Suprapubic skin (tissue), 4 donors: ENCODE measurements at places on chromosomes 13 and 19. TPM values are rescaled to one million over a fixed set of nuclear protein-coding genes. Genes with fewer than 3 reads are reported as not detected.

Gene PSG11
- total RNA-seq, result not detected

Gene NRTN
- total RNA-seq, result 6.1 TPM

GRCh38 chr13:60787083-60787482, 390.1 kb downstream of the TDRD3 start:
- no peak for DNase-seq

Gene RFPL4AL1
- not detected for total RNA-seq

Gene CCNE1
- total RNA-seq, result 2.5 TPM

- DNase-seq, result no peak
Measured at GRCh38 chr13:21053231-21053630, 8.2 kb downstream of the LATS2 start.

GRCh38 chr13:87311165-87311564, 360.0 kb upstream of the SLITRK5 start:
- DNase-seq, result no peak

Gene ZNF611
- 7.1 TPM for total RNA-seq

- DNase-seq, result no peak
Measured at GRCh38 chr13:26440111-26440510, 117.4 kb upstream of the WASF3 start.

GRCh38 chr13:25478186-25478585, 106.4 kb downstream of the ATP8A2 start:
- DNase-seq, result no peak

- no peak for DNase-seq
Measured at GRCh38 chr19:41787055-41787454, 9.3 kb upstream of the CEACAM3 start.
